Vein endothelial cell (primary cell): ENCODE measurements at places on chromosomes 16 and 17. TPM values are rescaled to one million over a fixed set of nuclear protein-coding genes. Genes with fewer than 3 reads are reported as not detected.

The BAHCC1 gene
- 9.7 and 23.2 TPM in 2 replicates for total RNA-seq

The CES3 gene
- total RNA-seq: not detected in 2 replicates

The GRAP gene
- 39.5 and 85.6 TPM in 2 replicates for total RNA-seq

The KCNH6 gene
- not detected in 2 replicates for total RNA-seq

The RAPGEFL1 gene
- 2.2 and 2.6 TPM in 2 replicates for total RNA-seq

The SLC38A8 gene
- total RNA-seq: not detected in 2 replicates

The CFAP52 gene
- total RNA-seq: 0.48 TPM in 1 of 2 replicates, not detected in the other

The OR3A3 gene
- total RNA-seq: not detected in 2 replicates

The SULT1A4 gene
- total RNA-seq: 1.3 and 9.5 TPM in 2 replicates

The CCL14 gene
- 32.7 and 43.2 TPM in 2 replicates for total RNA-seq

The CEMP1 gene
- not detected in 2 replicates for total RNA-seq

The DPEP2 gene
- under 0.01 and 0.57 TPM in 2 replicates for total RNA-seq

The NLRC5 gene
- 10.5 and 18.0 TPM in 2 replicates for total RNA-seq

The EPX gene
- total RNA-seq: not detected in 2 replicates

The TNFSF13 gene
- 1.3 and 2.5 TPM in 2 replicates for total RNA-seq

The CAPNS2 gene
- 1.3 and 1.7 TPM in 2 replicates for total RNA-seq

The GAS2L2 gene
- total RNA-seq: not detected in 2 replicates

The ARHGDIA gene
- total RNA-seq: 215 and 257 TPM in 2 replicates

The MYOCD gene
- not detected in 2 replicates for total RNA-seq

The DOC2B gene
- total RNA-seq: 1.6 and 3.3 TPM in 2 replicates

The EMP2 gene
- 18.9 and 20.2 TPM in 2 replicates for total RNA-seq

The ABCA9 gene
- 6.4 and 8.5 TPM in 2 replicates for total RNA-seq

The MPV17L gene
- total RNA-seq: 0.10 and 0.33 TPM in 2 replicates

The CACNG3 gene
- not detected in 2 replicates for total RNA-seq

The VAT1L gene
- total RNA-seq: 1.7 and 2.3 TPM in 2 replicates

The SPATA22 gene
- 0.65 TPM in 1 of 2 replicates, not detected in the other for total RNA-seq

The CIITA gene
- total RNA-seq: 0.10 TPM in 1 of 2 replicates, not detected in the other

The TMEM92 gene
- under 0.01 and 0.29 TPM in 2 replicates for total RNA-seq

The CCL5 gene
- total RNA-seq: 0.19 and 0.65 TPM in 2 replicates

The TBC1D3I gene
- total RNA-seq: 0.57 TPM in 1 of 2 replicates, not detected in the other

The PRSS22 gene
- total RNA-seq: not detected in 2 replicates

The PRDM7 gene
- total RNA-seq: not detected in 2 replicates

The RAB26 gene
- total RNA-seq: 0.65 and 0.86 TPM in 2 replicates

The LITAFD gene
- not detected in 2 replicates for total RNA-seq

The CALCOCO2 gene
- 43.8 and 49.3 TPM in 2 replicates for total RNA-seq

The HEATR9 gene
- not detected in 2 replicates for total RNA-seq

The SLC12A3 gene
- not detected in 2 replicates for total RNA-seq

The CRYM gene
- not detected in 2 replicates for total RNA-seq

The KRT9 gene
- not detected in 2 replicates for total RNA-seq

The FNDC8 gene
- not detected in 2 replicates for total RNA-seq

The CYGB gene
- 0.38 and 0.65 TPM in 2 replicates for total RNA-seq

The TRPV3 gene
- total RNA-seq: not detected in 2 replicates

The TMEM132E gene
- not detected in 2 replicates for total RNA-seq

The AXIN2 gene
- 5.2 and 7.5 TPM in 2 replicates for total RNA-seq

The KIF18B gene
- 4.2 and 8.8 TPM in 2 replicates for total RNA-seq

The MYL11 gene
- not detected in 2 replicates for total RNA-seq
